Stimulated activated CD4-positive, alpha-beta T cell treated with anti-CD3 and anti-CD28 coated beads, Interleukin-15, amount 100 ng/mL, for 1 hour (primary cell): ENCODE measurements at places on chromosomes 4 and X.

DNA sequence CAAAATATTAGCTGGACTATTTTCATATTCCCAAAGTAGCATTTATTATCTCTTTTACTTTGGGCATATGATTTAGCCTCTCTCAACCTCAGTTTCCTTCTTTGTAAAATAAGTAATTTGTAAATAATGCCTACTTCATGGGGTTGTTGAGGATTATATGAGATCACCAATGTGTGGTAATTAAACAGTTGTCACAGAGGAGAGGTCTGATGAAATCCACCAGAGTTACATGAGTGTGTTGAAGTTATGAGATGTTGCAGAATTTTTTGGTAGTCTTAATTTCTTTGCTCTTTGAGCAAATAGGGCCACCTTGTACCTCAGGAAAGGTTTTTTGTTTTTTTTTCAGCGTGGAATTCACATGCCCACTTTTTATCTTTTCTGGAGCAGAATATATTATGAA lies 1.4 kb downstream of the COX7B start:
- no peak for DNase-seq

- DNase-seq, result no peak
Observed at GRCh38 chr4:145435646-145436045, 46.0 kb upstream of the SMAD1 start.

- no peak for DNase-seq
Observed at GRCh38 chr4:174152717-174153466, 130.6 kb downstream of the FBXO8 start.

DNA sequence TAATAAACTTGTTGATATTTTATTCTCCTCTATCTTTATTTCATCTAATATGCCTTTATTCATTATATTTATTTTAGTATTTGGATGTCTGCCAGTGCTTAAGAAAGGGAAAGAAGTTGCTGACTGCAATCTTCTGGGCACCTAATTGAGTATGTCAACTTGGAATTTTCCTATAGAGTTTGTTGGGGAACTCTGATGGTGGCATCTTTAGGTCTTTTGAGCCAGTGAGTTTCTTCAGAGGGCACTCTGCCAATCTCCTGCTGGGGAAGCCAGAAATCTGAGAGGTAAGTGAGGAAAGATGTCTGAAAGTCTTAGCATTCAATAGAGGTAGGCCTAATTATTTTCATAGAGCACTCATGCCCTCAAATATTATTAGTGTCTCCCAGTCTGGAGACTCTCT lies 475.0 kb downstream of the GABRG1 start:
- DNase-seq, result no peak

- no peak for DNase-seq
Observed at GRCh38 chrX:123193101-123193500, 9.0 kb downstream of the GRIA3 start.

GRCh38 chrX:136572030-136572429 lies 40.0 kb downstream of the VGLL1 start:
- DNase-seq, result no peak

GRCh38 chr4:1945124-1945895 lies 63.5 kb downstream of the NELFA start:
- DNase-seq, result no peak

DNA sequence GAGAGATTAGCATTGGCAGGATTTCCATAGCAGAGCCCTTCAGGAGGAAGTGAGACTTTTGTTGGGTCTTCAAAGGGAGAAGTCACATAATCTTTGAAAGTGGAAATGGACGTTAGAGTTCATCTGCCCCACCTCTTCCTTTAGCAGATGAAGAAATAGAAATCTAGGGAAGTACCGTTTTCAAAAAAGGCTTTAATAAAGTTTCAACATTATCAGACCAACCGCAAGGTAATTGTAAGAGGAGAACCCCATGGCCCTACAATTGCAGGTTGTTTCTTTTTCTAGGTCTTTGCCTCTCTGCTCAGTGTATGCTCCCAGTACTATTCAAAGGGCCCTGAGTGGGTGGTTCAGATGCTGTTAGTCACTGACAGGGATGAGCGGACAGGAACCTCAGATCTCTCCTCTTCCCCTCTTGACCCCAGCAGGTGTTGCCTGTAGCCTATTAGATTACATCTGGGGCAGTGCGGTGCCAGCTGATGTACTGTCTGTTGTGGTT lies 48.6 kb upstream of the AP1S2 start:
- no peak for DNase-seq

- DNase-seq, result no peak
Observed at GRCh38 chr4:22741744-22742143, 49.0 kb downstream of the GBA3 start.

- DNase-seq, result no peak
Observed at GRCh38 chr4:144681806-144682205, 35.9 kb downstream of the HHIP start.

DNA sequence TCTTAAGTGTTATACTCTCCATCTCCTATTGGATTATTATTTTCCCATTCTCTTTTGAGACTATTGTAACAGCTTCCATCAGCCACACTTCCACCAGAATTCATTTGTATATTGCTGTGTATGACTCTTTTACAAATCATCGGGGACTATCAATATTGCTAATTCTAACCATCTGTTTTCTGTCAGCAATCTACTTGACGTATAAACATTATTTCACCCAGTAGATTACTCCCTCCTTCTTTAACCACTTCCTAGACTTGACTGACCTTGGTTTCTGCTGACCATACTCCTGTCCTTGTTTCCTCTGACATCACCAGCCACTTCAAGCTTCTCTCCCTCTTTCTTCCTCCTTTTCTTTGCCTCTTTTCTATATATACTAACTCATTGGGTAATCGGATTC lies 402.9 kb downstream of the PCDH18 start:
- no peak for DNase-seq

GRCh38 chr4:3527101-3527913 lies 4.9 kb downstream of the LRPAP1 start:
- no peak for DNase-seq

DNA sequence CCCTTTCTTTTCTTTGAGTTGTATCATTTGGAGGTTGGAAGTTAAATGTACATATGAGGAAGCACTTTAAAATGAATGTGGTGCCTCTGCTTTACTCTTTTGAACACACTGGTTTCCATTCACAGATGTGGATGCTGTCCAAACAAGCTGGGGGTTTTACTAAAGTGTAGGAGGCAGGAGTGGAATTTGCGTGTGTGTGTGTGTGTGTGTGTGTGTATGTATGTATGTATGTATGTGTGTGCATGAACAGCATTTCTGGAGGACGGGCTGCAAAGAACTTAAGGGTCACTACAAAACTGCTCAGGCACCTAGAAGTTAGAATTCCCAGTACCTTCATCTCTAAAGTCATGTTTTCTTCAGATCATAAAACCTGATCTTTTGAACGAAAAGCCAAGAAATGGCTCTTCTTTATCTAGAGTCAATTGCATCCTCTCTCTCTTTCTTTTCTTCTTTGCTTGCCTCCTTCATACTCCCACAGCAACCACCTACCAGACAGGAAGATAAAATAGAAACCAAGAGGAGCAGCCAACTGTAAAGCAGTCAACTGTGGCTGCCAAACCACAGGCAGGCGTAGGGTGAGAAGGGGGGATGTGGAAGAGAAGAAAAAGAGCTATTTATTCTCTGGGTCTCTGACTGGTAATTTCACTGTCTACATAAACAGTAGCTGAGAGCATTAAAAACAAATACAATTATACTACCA lies 177.0 kb upstream of the RASGEF1B start:
- DNase-seq, result no peak

DNA sequence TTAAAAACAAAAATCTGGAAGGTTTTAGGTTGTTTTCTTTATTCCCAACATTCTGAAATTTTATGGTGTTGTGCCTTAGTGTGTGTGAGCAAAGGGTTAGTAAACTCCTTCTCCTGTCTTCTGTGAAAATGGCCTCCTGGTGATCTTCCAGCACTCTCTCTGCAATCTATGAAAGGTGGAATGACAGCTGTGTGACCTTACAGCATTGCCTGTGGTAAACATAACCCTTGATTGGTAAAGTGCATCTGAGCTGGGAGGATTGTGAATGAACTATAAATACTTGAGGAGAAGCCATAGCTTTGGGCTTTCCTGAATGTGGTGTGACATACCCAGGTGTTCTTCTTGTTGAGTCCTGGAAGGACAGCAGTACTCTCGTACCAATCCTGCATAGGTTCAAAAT lies 10.0 kb downstream of the ART3 start:
- DNase-seq, result no peak

- DNase-seq, result no peak
Observed at GRCh38 chr4:148376151-148376550, 66.1 kb downstream of the NR3C2 start.

DNA sequence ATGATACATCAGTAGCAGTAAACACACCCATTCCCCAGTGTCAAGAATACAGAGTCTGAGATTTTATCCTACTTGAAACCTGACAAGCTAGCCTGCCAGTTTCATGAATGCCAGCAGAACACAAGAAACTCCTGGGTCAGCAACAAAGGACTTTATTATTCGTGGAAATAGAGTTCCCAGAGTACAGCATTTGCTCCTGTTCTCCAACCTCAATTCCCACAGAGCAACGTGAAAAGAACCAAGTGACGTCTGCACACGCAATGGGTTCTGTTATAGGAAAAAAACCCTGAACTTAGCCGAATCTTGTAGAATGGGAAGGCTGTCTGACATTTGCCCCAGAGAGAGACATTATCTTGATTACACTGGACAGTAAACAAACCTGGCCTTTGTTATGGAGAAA lies 23.3 kb upstream of the INTU start:
- no peak for DNase-seq

DNA sequence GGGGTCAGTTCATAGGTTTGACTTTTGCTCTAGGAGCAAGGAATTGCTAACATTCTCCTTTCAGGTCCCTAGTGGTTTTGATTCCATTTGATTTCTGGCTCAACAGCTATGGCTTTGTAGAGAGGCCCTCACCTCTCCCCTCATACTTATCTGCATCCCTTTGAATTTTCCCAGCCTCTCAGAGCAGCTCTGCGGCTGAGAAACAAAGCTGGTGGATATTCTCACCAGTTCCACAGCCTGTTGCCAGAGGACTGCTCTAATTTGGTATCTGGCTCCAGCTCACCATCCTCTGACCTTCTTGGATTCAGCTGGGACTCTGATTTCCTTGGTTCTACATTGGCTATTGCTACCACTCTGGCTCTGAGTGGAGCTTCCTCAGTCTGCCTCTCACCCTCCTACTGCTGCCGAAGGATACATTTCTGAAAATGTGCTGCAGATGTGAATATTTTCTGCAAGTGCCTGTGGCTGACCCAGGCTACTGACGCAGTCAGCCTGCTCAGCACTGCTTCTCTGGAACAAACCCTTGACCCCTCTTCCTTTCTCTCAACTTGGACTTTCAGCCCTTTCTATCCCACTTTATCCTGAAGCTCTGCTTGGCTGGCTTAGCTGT lies 110.9 kb upstream of the ENPEP start:
- DNase-seq, result no peak

DNA sequence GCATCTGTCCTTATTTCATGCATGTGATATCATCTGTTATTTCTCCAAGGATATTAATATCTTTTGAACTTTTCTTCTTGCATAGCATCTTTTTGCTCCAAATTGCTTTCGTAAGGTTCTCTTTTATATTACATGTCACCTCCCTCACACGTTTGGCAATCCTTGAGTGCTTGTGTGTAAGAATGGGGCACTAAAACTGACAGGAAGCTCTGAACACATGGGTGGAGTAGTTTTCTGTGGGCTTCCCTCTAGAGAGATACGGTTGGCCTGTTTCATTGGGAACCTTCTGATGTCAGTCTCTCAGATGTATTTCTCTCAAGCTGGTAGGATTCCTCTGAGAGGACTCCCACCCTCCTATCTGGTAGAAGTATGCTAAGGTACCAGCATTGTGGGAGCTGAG lies 223.0 kb downstream of the MID1 start:
- DNase-seq, result no peak

DNA sequence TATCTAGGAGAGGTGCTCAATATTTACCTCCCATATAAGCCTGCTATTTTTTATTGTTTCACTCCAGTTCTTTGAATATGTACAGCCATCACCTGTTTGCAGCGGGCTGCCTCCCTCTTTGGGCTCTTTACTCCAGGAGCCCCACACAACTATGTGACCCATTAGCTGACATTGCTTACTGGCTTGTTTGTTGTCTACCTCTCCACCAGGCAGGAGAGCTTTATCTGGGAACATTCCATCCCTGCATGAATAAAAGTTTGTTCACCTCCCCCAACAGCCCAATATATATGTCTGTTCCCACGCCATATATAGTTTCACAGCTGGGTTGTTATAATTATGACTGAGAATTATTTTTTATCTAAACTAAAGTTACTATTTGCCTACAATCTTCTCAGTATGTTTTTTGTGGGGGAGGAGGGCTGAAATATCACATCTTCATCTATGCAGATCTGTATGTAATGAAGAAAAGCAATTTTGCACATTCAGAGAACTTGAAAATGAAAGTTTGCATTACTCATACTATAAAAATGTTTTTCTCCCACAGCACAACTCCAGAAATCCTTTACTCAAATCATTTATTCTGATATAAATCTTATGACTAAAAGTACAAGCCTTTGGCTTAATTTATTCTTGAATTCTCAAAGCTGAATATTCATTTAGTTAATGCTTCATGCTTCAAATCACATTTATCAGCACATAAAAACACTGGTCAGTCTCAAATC lies 61.2 kb upstream of the DAPP1 start:
- DNase-seq, result no peak

DNA sequence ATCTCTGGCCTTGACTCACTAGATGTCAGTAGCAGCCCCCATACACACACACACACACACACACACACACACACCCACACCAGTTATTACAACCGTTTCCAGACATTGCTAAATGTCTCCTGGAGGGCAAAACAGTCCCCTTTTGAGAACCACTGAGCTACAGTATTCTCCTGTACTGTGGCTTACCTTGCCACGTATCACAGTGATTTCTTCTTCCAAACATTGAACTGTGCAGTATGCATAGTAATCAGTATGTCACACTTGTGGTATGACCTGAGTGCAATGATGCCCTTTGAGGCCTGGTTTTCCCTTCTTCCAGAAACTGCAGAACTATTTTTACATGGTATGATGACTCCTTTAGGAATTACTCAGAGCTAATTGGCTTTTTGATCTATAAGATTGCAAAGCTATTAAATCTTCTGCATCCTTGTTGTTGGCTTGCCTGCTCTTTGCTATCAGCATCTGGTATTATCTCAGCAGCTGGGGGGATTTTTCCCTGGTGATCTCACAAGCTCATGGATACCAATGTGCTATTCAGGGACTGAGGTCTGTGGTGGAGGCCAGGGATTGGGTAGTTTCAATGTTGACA lies 3.6 kb upstream of the THOC2 start:
- no peak for DNase-seq

GRCh38 chr4:189265515-189265914 lies 675.2 kb upstream of the FRG1 start:
- DNase-seq, result no peak

DNA sequence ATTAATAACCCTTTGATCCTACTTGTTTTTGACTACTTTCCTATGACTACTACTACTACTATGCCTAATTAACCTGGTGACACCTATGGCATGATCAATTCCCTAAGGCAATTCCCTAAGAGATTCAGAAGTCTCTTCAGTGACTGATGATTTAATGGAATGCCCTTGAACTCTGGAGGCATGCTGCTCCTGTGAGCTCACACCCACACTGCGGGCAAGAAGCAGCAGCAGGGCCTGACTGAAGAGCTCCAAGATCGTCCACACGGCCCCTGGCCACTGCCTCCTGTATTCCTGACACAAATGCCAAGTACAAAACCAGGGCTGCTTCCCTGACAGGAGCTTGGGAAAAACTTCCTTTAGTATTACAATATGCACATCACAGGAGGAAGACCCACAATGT lies 74.2 kb upstream of the STS start:
- no peak for DNase-seq
